Left ventricle myocardium superior (tissue), 1 donor: ENCODE measurements at places on chromosomes 6 and 20.

- no peak for DNase-seq
Observed at GRCh38 chr6:51301962-51302361, 483.3 kb downstream of the TFAP2B start.

- no peak for DNase-seq
Observed at GRCh38 chr20:47993035-47993755, 207.9 kb upstream of the SULF2 start.

- no peak for DNase-seq
Observed at GRCh38 chr20:3101737-3102574, 17.4 kb upstream of the AVP start.

DNA sequence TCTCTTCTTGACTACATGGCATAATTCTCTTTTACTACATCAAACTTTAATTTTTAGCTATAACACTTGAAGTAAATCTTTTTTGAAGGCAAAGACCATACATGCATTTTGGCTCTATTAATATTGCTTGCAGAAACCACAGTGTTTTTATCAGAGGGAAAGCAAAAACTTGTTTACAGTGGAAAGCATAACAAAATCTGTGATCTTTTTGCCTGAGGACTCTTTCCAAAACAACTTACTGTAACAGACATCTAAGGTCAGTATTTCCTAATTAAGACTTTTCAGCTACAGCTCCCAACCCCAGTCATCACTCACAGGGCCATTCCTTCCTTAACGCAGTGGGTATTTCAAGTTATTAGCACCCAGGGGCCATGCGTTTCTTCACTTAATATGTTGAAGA lies 274.7 kb downstream of the CDKAL1 start:
- DNase-seq = no peak

- DNase-seq = no peak
Observed at GRCh38 chr6:135426833-135427232, 70.7 kb downstream of the AHI1 start.

DNA sequence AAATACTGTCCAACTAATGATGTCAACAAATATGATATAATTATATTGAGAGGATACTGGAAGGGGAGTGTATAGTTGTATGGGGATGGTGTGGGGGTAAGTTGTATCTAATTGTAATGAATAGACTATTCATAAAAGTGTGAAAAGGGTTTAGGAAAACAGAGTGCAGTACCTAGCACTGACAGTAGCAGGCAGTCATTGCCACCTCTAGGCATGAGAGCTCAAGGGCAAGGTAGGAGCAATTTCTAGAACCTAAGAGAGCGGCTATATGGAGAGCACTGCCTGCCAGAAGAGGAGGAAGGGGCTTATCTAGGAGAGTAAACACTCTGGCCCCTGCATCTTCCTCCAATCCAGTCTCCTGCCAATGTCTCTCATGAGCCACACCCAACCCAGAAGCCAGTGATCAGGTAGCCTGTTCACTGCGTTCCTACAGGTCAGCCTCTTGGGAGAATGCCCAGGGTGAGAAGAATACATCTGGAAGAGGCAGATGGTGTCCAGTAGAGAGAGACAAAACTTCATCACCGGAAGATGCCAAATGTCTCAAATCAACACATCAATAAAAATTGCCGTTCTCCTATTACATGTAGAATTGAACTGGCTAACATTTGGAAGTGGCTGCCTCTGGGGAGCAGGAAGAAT lies 200.0 kb downstream of the LY86 start:
- DNase-seq = no peak

GRCh38 chr20:48631114-48632016 lies 196.4 kb downstream of the PREX1 start:
- DNase-seq = no peak
